T-cell (primary cell): ENCODE measurements at places on chromosomes 2 and 18.

DNA sequence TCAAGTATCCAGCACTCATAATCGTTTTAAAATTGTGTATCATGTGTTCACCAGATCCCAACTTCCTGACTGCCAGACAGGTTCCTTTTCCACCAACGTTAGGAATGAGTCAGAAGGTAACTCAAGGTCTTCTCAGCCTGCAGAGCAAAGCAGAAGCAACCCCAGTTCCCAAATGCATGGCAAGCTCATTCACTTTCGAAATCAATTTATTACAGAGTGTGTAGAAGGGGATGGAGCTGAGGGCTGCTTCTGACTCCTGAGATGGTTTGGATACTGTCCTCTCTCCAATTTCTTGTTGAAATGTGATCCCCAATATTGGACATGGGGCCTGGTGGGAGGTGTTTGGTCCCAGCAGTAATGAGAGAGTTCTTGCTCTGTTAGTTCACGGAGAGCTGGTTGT lies 114.5 kb downstream of the PIEZO2 start:
- DNase-seq, result no peak

DNA sequence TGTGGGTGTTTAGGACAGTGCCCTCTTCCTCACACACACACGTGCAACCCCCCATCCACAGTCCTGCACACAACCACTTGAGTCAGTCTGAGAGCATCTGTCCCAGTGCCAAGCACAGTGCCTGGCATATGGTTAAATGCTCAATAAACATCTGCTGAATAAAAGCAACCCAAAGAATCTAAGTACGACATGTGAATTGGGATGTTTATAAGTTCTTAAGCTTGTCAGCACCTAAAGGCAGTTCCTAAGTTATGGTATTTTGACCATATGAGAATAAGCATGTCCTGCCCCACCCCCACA lies 37.8 kb downstream of the CAPN13 start:
- no peak for DNase-seq

- no peak for DNase-seq
Observed at GRCh38 chr2:128441341-128442052, 122.8 kb upstream of the HS6ST1 start.

DNA sequence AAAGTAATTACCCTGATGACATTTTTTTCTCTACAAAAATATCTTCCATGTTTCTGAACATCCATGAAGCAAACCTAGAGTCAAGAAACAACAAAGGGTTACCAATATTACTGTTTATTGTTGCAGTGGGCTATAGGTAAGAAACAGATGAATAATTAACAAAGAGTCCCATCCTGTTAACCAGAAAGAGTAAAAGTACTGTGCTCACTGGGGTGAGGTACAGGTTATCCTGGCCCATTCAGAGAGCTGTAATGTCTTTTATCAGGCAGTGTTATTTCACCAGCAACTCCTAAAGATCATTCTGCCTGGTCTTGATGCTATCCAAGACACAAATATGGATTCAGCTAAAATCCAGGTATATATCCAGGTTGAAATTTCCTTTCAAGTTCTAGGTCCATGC lies 754.9 kb downstream of the SATB2 start:
- no peak for DNase-seq

DNA sequence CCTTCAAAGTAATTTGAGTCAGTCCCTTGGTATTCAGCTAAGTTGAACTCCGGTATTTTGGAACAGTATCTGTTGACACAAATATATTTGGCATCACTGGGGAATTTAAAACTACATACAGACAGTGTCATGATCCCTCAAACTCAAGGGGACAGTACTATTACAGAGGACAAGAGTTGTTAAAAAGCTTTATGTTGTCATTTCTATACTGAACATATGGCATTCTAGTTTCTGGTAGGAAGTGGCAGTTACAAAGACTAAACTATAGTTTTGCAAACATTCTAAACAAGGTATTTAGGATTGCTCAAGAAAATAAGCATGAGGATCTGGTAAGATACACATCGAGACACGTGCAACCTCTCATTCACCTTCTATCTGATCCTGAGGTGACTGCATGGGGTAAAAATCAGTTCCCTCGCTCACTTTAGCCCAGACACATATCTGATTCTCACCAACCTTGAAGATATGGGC lies 16.6 kb upstream of the CCNYL1 start:
- DNase-seq, result no peak

- no peak for DNase-seq
Observed at GRCh38 chr2:102618452-102619413, 620 bp upstream of the SLC9A2 start.
